ENCODE measurements at places on chromosomes 12 and 14.

DNA sequence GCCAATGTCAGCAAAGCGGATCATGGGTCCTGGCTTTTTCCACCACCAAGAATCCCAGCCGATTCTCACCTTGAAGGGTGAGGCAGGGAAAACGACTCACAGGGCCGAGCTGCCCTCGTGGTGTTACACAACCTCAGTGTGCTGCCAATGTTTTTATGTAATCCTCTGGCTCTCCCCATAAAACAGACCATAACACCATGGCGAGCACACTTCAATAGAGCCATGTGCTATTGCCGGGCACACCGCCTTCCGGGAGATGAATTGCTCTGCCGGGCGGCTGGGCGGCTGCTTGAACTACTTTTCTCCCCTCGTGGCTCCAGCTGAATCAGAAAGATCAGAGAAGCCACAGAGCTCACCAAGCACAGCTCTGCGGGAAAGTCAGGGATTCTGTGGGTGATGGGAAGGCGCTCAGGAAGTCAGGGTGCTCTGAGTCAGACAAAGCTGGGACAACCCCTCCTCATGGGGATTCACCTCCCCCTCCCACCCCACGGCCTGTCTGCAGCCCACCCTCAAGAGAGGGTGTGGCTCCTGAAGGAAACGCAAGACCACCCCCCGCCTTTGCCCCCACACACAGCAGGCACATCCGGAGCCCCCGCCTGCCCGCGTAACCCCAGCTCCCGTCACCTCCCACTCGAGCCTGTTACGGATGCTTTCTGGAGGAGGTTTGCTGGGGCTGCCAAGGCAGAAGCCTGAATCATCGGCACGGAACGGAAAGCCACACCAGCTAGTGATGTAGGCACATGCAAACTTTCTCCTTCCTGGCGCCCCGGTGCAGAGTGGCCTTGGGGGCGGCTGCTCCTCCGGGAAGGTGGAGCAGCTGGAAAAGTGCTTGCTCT is 1.8 kb downstream of the GALNT9 start:
- no peak for DNase-seq

DNA sequence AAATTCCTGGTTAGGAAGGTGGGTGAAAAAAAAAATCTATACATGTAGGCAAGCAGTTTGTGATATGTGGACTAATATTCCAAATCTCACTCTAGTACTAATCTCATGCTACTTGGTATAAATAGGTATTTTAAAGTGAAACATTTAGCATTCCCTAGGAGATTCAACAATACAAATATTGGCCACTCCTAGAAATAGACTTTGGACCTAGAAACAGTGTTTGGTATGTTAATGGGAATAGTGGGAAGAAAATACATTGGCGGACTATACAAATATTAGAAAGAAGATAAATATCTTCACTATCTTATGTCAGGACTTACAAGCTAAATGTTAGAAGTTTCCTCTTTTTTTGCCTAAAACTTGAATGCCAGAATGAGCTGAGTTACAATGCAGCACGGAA is 28.2 kb downstream of the HIGD1C start:
- DNase-seq: no peak

DNA sequence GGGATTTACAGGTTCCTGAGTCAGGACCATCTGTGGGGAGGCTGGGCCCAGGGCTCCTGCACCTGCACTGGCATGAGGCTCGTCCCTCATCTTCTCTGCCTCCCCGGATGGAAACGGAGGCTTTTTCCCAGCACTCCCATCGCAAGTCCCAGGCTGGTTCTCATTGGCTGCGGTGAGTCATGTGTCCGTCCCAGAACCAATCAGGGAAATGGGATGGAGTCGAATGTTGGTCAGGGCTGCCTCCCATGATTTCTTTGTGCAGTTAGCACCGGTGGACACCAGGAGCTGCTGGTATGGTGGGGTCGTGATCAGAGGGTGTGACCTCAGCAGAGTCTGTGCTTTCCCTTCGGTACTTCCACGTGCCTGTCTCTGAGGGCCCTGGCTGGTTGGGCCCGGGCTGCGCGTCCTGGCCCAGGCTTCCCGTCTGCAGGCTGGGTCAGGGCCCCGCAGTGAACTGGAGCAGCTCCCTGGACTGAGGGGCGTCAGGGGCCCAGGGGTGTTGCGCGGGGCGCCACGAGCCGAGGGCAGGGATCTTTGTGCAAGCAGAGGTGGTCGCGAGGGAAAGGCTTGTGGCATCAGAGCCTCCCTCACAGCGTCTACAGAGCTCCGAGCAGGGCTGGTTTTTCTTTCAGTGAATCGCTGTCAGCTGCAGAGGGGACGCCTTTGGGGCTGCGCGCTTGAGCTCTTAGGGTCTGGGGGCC is 168.1 kb downstream of the ADGRD1 start:
- no peak for DNase-seq

GRCh38 chr12:29073631-29074239 is 75.3 kb upstream of the FAR2 start:
- no peak for DNase-seq

DNA sequence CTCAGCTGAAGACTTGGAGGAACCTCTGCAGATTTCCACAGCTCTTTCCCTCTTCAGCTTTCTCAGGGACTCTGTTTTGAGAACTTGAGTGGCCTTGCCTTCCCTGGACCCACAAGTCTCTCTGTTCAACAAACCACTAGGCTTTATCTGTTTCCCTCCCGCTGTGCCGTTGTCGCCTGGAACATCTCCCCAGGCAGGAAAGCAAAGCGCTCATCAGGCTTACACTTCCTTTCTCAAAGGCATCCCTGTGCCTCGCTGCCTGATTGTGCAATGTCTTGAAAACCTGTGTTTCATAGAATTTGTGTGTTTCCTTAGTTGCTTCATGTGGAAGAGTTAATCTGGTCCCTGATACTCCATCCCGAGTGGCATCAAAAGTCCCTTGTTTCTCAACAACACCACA is 64.1 kb downstream of the PPM1A start:
- no peak for DNase-seq

DNA sequence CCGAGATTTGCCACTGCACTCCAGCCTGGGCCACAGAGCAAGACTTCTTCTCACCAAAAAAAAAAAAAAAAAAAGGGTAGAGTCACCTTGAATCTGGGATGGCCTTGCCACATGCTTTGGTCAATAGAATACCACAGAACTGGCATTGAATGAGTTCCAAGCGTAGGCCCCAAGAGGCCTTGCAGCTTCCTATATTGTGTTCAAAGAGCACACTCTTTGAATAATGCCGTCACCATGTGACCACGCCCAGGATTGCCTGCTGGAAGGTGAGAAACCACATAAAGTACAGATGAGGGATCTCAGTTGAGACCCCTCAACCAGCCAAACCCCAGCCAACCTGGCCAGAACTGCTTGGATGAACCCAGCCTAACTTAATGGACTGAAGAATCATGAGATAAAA is 239.2 kb upstream of the AMIGO2 start:
- no peak for DNase-seq

DNA sequence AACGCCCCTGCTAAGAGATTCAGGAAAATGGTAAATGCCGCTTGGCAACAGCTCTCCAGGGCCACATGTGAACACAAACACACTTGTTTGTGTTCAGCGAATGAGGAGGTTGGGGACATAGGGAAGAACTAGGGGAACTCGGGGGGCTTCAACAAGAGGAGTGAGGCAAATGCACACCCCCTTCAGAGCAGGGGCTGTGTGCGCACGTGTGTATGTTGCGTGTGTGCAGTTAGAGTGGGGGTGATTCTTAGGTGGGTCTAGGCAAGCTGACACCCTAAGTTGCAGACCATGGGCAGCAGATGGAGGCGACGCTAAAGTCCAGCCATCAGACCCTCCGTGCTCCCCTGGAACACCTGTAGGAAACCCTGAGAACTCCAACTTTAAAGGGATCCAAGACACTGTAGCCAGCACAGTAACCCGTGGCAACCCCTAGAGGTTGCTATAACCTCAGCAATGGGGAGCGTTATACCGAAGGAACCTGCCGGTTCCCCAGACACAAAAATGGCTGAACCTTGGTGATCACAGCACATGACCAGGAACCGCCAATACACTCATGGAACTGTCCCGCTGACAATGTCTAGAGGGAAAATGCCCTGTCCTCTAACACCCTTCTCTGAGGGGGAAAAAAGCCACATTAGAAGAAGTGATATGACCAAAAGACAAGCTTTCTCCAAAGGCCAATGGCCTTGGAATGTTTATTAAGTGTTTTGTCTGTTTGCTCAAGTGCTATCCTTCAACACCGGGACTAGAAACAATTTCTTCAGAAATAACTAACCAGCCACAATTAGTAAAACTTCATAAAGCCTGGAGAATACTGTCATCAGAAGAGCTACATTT is 86.5 kb upstream of the CEP83 start:
- no peak for DNase-seq

DNA sequence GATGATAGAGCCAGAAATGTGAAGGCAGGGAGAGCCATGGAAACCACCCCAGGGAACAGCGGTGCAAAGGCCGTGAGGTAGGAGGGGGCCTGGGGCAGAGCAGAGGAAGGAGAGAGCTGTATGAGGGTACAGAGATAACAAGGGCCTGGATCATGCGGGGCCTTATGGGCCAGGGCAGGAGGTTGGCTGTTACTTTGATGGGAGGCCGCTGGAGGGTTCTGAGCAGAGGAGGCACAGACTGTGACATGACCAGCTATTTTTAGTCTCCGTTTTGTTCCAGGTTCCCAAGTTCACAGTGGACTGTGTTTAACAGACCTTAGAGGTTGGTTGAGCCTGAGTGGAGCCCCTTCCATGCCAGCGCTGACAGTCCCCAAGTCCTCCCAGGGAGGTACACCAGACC is 118.6 kb downstream of the GCH1 start:
- no peak for DNase-seq

GRCh38 chr14:90547968-90548367 is 151.1 kb downstream of the CALM1 start:
- DNase-seq: no peak

DNA sequence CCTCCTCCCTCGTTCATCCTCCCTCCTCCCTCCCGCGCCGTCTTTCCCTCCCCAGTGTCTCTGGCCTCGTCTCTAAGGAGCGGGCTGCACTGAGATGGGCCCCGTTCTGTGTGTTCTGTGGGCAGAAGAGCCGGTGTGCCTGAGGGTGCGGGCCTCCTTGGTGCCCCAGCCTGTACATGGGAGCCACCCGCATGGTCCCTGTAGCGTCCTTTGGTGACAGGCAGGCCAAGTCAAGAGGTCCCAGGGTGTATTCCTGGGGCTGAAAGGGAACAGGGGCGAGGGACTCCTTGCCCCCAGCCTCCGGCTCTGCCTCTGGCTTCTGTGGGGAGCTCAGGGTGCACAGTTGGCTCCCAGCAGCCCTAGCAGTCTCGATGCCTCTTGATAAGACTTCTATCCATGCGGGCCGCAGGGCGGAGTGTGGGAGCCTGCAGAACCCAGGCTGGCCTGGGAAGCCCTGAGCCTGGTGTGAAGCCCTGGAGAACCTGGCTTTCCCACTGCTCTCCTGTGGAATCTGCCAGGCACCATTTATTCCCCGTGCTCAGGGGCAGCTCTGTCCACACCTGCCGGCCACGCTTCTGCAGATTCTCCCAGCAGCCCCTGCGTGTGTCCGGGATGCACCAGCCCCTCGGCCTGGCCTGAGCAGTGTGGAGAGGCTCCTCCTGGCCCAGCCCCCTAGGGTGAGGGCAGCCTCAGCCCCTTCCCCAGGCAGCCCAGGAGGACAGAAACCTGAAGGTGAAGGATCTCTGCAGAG is 181.3 kb downstream of the KIF26A start:
- DNase-seq: no peak

GRCh38 chr12:52539083-52539820 is 13.7 kb downstream of the KRT71 start:
- no peak for DNase-seq

DNA sequence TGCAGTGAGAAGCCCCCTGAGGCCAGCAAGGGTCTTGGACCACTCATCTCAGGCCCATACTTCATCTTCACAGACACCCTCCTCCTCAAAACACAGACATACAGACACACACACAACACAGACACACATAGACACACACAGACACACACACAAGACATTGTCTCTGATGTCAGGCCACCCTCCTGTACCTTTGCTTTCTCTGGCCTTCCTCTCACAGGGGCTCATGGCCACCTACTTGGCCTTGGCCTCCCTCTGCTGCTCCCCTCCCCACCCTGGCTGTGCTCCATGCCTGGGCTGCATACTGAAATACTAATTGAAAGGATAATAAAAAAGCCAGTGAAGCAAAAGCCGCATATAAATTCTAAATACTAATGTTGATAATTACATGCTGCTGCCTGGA is 1.6 kb upstream of the SYNDIG1L start:
- no peak for DNase-seq

DNA sequence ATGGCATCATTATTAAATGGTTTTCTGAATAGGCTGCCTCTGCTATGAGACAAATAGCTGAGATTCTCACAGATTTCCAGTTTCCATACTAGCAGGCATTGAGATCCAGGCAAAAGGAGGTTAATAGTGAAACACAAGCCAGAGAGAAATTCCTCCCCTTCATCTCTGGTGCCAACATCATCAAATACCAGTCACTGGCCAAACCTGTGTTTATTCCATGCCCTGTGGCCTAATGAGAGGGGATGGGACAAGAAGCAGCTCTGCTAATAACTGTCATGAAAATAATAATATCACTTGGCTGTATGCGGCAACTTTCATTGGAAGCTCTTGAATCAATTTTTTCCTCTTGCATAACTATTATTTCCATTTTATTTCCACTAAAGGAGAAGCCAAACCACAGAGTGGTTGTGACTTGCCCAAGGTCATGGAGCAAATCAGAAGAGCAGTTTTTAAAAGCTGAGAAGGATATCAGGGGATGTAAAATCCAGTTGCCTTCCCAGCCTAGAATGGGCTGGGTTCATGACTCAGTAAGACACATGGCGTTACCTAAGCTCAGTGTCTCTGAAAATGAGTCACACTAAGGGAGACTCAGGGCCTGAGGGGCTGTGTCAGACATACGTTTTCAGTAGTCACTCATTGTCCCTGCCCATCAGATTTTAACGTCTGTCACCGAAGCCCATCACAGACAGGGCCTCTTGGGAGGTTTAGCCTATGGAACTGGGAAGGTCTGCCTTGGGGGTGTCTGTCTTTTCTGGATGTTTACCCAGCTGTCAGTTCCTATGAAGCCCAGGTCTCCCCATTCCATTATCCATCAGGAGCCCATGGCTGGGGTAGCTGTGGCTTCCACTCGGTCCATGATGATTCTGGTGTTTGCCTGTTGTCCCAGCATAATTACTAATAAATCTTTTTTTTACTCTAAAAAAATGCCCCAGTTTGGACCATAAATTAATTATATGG is 208.8 kb upstream of the EEA1 start:
- no peak for DNase-seq

GRCh38 chr14:68653804-68654203 is 139.1 kb downstream of the ZFP36L1 start:
- no peak for DNase-seq

DNA sequence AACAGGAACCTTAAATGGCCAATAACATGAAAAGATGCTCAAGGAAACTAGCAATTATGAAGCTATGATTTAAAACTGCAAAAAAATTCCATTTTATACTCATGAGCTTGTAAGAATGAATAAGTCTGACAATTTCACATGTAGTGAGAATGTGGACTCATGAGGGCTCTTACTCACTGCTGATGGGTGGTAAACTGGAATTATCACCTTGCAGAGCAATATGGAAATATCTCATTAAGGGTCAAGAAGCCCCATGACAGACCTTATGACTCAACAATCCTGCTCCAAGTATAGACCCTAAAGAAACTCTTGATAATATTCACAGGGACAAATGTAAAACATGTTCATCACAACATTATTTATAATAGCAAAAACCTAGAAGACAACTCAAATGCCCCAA is 23.5 kb upstream of the SMAGP start:
- DNase-seq: no peak

GRCh38 chr12:94973221-94973620 is 30.3 kb downstream of the NDUFA12 start:
- no peak for DNase-seq

GRCh38 chr14:19930617-19931016 is at the start of gene OR4K1:
TSS of gene OR4K1 (plus strand) at chr14:19930917. CDS start at chr14:19935667, 4,750 bp downstream.
- no peak for DNase-seq

- DNase-seq: no peak
Measured at GRCh38 chr14:84403585-84403984, 1126.4 kb upstream of the FLRT2 start.
